ENCODE measurements at places on chromosomes 11 and 22.
A peak's percentile ranks its signal among the peaks of the same experiment; 100 is the strongest.

- DNase-seq, result peak; percentile 68
Observed at GRCh38 chr22:30396871-30397655, at the start of gene SEC14L2. SEC14L2 (plus strand) TSS chr22:30397018; CDS start chr22:30397117, 99 bp downstream.

DNA sequence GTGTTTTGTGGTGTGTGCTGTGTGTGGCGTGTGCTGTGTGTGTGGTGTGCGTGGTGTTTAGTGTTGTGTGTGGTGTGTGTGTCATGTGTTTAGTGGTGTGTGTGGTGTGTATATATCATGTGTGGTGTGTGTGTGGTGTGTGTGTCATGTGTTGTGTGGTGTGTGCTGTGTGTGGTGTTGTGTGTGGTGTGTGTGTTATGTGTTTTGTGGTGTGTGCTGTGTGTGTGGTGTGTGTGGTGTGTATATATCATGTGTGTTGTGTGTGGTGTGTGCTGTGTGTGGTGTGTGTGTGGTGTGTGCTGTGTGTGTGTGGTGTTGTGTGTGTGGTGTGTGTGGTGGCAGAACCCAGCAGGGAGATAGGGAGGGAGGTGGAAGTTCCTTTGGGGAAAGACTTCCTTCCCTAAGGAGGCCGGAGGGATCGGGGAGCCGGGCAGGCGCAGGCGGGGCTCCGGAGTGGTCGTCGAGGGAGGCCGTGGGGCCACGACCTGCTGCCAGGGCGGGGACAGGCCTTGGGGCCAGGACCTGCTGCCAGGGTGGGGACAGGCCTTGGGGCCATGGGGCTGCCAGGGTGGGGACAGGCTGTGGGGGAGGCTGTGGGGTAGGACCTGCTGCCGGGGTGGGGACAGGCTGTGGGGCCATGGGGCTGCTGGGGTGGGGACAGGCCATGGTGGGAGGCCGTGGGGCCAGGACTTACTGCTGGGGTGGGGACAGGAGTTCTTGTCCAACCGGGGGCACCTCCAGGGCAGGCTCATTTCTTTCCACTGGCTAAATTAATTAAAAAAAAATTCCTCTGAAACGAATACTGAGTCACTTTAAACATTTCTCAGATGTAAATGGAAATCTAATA is 15.2 kb downstream of the PIM3 start:
- peak; percentile 55 for DNase-seq

- no peak for DNase-seq
Observed at GRCh38 chr11:10730151-10730550, 20.9 kb upstream of the CTR9 start.

GRCh38 chr11:119470317-119471291 is 47.6 kb upstream of the THY1 start:
- DNase-seq, result no peak

DNA sequence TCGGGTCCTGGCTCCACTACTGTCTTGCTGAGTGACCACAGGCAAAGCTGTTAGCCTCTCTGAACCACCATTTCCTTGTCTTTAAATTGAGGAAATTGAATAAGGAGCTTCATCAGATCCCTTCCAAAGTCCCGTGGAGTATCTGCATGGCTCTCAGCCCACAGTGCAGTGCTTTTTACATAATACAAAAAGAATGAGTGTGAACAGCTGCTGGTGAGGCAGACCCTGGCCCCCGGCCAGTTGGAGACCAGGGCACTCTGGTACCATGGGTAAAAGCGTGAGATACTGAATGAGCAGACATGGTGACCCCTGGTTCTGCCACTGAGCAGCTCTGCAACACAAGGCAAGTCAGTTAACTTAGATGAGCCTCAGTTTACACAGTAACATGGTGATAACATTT is 86.8 kb downstream of the GALNT18 start:
- DNase-seq, result no peak

DNA sequence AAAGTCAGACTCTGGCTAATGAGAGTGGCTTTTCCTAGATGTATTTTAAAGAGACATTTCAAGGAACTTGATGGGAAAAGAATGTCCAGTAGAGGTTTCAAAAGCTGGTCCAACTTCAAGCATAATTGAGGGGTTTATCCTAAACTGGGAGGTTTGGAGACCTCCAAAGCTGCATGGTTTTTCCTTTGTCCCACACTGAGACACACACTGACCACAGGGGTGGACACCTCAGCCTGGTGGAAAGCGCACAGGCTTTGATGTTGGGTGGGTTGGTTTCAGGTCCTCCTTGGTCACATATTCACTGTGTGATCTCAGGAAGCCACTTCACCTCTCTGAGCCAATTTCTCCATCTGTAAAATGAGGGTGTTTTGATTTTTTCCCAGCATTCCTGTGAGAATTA is 4.0 kb downstream of the SPON1 start:
- DNase-seq, result no peak

DNA sequence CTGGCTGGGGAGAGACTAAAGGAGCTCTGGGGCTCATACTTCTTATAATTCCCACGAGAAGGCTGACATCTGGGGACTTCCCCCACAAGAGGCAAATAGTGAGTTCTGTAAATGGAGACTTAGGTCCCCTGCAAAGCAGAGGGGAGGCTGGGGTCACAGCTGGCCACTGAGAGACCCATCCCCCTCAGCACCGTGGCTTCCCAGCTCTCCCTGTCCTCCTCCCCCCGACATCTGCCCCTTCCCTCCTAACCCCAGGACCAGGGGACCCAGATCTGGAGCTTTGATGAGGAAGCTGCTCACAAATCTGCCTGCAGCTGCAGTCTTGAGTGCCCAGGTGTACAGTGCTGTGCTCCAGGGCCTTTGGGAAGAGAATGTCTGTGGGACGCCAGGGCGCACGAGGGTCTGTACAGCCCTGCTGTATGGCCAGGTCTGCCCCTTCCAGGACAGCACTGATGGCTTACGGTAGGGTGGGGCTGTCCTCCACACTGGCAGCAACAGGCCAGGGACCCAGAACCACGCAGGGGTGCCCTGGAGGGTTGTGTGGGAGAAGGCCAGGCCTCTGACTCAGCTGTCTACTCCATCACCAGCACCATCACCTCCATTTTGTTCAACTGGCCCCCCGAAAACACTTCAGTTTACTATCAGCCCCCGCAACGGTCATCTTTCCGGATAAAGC is 1.1 kb downstream of the RGL4 start:
- DNase-seq, result no peak

GRCh38 chr11:112837162-112837826 is 123.9 kb upstream of the NCAM1 start:
- no peak for DNase-seq

GRCh38 chr22:19848298-19849224 is 6.1 kb downstream of the GNB1L start:
- DNase-seq, result no peak

DNA sequence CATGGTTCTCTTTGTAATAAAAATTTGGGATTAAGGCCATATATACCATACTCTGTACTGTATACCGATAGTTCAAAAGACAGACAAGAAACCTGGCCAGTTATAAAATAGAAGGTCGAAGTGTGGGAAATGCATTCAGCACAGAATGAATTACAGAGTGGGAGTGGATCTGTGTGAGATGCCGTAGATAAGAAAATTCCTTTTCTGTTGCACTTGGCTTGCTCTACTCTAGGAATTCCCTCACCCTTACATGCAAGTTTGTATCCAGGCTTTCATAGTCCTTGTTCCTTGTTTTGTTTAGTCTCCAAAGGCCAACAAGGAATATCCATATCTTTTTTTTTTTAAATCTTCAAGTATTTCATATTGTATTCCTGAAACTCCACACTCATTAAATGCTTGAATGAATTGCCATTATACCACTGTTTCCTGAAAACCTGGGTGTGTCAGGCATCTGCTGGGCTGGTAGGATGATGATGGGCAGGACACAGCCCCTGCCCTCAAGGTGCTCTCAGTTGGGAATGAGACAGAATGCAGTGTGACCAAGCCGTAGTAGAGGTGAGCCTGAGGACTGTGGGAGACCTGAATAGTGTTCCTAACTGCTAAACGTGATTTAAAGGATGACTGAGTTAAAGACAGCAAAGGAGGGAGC is 53.5 kb downstream of the TEAD1 start:
- DNase-seq, result no peak

DNA sequence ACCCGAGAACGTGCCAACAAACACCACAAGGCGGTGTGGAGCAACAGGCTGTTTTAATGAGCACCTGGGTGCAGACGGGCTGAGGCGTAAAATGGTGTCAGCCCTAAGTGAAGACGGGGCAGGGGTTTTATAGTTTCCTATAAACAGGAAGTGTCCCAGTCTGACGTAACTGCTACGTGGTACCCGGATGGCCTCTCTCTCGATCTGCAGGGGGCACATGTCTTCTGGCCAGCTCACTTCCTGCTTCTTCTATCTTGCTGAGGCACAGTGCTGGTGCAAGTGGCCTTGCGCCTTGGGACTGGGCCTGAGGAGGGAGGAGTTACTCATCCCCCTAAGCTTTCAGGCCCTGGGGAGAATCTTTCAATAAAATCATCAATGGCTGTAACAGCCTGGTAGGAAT is 20.9 kb downstream of the OOSP3 start:
- no peak for DNase-seq

DNA sequence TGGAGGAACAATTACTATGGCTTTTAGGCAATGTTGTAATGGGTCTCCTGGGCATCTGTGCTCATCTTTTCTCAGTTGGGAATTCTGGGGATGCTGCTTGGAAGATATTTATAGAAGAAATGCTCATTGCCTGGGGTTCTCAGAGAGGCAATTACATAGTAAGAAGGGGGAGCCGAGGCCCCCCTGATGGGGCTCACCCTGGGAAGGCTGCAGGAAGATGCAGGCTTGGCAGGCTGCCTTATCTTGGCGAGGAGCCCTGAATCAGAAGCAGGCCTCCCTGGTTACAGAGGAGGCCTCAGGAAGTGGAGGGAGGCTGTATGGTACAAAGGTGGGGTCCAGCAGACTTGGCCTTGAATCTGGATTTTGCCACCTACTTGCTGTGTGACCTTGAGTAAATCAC is 60.6 kb upstream of the CRYBB3 start:
- no peak for DNase-seq
